ENCODE measurements at places on chromosomes 11 and 22.

DNA sequence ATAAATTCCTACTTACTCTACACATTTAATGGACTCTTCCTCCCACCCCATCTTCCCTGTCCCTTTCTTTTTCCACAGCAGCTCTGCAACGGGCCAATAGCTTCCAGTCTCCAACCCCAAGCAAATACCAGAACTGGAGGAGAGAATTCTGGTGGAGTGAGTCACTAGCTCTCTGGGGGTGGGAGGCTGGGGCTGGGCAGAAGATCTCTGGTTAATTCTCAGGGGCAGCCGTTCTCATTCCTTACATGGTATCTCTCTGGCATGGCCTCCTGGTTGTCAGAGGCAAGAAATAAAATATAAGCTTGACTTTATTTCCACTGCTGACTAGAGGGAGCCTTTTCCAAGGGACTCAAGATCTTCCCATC, 90.4 kb upstream of the PARVA start:
- no peak for DNase-seq

DNA sequence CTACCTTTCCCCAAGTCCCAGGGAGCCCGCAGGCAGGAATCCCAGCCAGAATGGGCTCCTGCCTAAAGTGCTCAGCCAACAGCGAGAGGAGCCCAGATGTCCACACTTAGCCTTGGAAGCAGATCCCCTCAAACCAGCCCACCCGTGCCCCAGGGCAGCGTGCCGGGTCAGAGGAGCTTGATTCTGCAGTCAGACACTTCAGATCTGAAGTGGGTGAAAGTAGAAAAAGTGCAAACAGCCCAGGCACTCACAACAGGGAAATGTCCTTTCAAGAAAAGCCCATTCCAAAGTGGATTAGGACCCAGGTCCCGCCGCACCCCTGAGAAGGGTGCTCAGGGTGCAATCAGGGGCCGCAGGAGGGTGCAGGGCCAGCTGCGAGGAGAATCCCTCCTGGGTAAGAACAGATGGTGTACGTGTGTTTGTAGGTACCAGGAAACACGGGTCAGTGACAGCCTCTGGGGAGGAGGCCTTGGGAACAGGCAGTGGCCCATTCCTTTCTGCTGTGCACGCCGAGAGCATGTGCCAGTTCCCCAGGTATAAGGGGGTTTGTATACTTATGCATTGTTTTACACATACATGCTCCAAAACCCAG, 17.7 kb downstream of the ELFN2 start:
- no peak for DNase-seq

DNA sequence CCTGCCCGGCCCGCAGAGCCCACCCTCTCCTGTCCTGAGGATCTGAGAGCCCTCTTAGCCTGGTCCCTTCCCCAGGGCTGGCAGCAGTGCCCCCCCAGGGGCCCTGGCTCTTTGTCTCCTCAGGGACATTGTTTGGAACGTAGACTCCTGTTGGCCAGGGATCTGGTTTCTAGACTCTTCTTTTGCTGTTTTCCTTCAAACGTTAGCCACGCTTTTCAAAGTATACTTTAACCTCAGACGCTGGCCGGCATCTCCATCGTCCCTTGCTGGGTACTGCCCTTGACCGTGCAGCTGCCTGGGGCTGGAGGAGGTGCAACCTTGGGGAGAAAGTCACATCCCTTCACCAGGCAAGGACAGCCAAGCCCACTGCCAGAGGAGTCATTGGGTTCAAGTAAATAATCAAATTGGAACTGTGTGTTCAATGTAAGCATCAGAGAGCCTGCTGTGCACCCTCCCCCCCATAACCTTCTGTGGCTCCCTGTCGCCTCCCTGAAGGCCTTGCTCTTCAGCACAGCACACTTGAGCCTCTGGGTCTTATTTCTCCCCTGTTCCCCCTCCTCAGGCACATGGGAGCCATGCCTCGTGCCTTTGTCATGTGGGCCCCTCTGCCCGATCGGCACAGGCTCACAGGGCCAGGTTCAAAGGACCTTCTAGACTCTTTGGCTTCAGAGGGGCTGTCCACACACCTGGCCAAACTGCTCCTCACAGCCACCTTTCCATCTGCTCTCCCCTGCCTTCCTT, 21.8 kb upstream of the WNT7B start:
- DNase-seq, result no peak

GRCh38 chr22:34330432-34330831, 410.2 kb upstream of the LARGE1 start:
- no peak for DNase-seq

DNA sequence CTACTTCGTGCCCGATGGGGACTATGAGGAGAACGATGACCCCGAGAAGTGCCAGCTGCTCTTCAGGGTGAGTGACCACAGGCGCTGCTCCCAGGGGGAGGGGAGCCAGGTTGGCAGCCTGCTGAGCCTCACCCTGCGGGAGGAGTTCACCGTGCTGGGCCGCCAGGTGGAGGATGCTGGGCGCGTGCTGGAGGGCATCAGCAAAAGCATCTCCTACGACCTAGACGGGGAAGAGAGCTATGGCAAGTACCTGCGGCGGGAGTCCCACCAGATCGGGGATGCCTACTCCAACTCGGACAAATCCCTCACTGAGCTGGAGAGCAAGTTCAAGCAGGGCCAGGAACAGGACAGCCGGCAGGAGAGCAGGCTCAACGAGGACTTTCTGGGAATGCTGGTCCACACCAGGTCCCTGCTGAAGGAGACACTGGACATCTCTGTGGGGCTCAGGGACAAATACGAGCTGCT, 751 bp downstream of the FIBIN start:
- DNase-seq, result no peak

DNA sequence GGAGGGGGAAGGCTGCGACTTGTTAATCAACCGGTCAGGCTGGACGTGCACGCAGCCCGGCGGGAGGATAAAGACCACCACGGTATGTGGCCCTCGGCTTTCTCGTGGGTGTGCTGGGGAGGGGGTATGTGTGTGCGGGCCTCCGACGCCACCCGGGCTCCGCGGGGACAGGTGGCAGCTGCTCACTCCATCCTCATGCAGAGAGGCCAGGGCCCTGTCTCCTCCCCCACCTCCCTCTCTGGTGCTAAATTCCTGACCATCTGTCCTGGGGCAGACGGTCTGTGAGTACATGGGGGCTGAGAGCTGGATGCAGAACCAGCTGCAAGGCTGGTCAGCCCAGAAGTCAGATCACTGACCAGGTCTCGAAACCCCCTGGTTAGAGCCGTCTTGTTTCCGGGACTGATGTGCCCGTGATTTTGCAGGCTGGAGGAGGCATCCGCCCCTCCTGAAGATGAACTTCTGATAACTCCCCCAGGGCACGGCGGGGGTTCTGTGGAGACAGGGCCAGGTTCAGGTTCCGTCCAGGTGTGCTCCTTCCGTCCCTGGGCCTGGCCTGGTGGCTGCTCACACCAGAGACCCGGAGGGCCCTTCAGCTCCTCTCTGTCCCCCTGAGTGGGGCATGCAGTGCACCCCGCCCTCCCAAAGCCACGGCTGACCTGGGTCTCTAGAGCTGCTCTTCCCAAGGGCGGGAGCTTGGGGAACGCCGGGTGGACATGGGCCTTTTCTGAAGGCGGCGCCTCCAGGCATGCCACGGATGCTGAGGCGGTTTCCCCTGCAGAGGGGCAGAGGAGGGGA, 1119.7 kb downstream of the BRD1 start:
- no peak for DNase-seq

DNA sequence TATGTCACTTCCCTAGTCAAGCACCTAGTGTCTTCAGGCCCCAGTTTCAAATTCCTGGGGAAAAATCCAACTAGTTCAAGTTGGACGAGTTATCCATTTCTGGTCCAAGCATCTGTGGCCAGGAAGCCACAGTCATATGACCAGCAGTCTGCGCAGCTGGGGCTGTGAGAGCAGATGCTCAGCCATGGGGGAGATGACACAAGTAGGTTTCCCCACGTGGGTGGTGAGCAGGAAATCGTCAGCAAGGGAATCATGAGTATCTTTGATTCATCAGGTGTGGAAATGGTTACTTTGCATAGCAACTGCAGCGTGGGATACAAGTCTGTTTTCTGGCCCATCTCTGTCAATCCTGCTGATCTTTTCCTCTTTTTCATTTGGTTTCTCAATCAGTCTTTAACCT, 185.3 kb downstream of the C11orf91 start:
- DNase-seq, result no peak

- DNase-seq, result no peak
Observed at GRCh38 chr11:120543521-120544215, 32.1 kb downstream of the GRIK4 start.

GRCh38 chr11:58726737-58727414, 4.9 kb downstream of the GLYAT start:
- DNase-seq, result no peak

GRCh38 chr11:1470681-1471611, 15.6 kb downstream of the MOB2 start:
- no peak for DNase-seq

DNA sequence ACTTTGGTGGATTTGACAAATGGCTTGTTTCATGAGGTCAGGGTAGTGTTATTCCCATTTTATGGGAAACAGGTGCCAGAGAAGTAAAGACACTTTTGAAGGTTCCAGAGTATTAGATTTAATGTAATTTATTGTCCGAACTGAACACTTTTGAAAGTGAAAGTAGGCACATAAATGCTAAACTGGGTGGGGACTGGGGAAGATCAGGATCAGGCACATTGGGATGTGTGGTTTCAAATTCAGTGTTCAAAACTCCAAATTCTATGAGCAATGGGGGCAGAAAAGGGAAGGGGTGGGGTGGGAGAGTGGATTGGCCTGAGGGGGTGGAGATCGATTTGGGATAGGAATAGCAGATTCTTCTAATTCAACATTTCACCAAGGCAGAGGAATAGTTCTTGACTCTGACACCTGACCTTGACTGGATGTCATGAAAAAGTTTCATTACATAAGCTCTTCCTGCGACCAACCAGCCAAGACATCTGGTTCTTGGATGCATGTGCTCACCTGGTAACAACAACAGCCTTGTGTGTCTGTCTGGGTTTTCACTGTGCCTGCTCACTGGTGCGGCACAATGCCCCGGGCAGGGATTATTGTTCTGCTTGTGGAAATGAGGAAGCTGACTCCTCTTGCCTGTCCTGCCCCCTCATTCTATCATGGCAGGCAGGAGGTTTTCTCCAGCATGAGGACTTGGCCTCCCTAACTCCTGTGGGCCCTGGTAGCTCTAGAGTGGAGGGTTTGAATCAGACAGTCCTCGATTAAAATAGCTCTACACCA, 10.8 kb downstream of the PPFIBP2 start:
- no peak for DNase-seq

DNA sequence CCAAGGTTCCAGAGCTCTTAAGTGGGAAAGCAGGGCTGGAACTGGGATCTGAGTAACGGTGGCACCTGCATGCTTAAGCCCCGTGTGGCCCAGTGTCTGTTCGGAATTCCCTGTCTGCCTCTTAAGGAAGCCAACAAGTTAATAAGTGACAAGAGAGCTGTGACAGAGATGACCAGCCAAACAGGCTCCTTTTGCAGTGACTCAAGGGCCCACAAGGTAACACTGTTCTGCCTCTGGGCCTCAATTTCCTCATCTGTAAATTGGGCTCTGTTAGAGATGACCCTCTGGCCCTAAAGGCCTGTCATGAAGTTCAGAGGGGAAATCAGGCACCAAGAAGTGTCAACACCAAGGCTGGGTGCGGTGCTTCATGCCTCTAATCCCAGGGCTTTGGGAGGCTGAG, 18.6 kb downstream of the USH1C start:
- DNase-seq, result no peak

GRCh38 chr11:14059491-14059890, 97.0 kb downstream of the SPON1 start:
- DNase-seq, result no peak

- DNase-seq, result no peak
Observed at GRCh38 chr11:133993921-133994320, 37.2 kb upstream of the IGSF9B start.
